ENCODE measurements at places on chromosomes 1 and 21.

- no peak for DNase-seq
Measured at GRCh38 chr1:119731060-119731459, 19.3 kb downstream of the PHGDH start.

DNA sequence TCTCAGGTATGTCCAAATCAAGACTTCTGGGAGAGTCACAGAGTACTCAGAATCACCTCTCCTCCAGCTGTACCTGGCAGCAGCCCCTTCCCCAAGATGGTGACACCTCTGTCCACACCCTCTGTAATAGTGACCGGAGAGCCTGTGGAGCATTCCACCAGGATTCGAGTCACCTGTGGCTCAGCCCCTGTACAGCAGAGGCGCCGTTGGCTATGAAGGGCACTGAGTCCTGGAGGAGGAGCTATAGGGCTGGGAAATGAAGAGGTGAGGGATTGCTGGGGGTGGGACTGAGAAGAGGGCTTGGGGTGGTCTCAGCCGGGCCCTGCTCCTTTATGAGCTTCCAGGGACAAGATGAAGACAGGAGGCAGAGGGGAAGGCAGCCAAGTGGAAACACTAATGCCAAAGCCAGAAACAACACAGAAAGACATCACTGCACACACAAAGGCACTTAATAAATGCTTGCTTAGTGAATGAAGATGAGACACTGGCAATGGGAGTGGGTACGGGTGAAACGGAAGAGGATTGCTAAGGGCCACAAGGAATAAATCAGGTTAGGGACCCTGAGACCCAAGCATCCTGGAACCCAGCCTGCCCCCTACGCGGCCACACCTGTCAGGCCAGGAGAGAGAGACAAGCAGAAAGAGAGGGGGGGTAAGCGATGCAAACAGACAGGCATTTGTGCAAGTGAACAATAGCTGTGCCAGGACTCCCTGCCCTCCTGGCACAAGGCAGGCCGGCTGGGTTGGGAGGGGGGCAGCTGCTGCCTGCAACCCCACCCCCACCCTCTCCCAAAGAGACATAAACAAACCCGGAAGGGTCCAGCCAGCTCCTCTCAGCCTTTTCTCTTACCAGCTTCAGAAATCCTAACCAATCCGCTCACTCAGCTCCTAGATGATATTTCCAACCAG, 3.9 kb downstream of the ARHGEF2 start:
- no peak for DNase-seq

GRCh38 chr21:37266515-37267221, 466 bp downstream of the VPS26C start:
- DNase-seq, result no peak

- no peak for DNase-seq
Measured at GRCh38 chr1:39866767-39867166, 16.5 kb downstream of the TRIT1 start.

- no peak for DNase-seq
Measured at GRCh38 chr1:226135709-226136108, 50.8 kb downstream of the ACBD3 start.
